A673 (cell line): ENCODE measurements at places on chromosomes 13 and 19.
A peak's percentile ranks its signal among the peaks of the same experiment; 100 is the strongest.

- no peak for DNase-seq
- H3K27me3 ChIP-seq = no peaks in the 10 kb centered on the region
- H3K4me1 ChIP-seq = no peaks in the 10 kb centered on the region
- H3K4me3 ChIP-seq = no peak overlapping the region
Measured at GRCh38 chr13:22316494-22317025, 645.7 kb downstream of the FGF9 start.

- H3K4me3 ChIP-seq = no peak overlapping the region
- DNase-seq = no peak
- H3K27me3 ChIP-seq = no peaks in the 10 kb centered on the region
- H3K4me1 ChIP-seq = no peaks in the 10 kb centered on the region
- H3K36me3 ChIP-seq = no peaks in the 10 kb centered on the region
- no peak overlapping the region for H3K27ac ChIP-seq
Measured at GRCh38 chr19:23512151-23512925, 117.1 kb upstream of the ZNF91 start.

DNA sequence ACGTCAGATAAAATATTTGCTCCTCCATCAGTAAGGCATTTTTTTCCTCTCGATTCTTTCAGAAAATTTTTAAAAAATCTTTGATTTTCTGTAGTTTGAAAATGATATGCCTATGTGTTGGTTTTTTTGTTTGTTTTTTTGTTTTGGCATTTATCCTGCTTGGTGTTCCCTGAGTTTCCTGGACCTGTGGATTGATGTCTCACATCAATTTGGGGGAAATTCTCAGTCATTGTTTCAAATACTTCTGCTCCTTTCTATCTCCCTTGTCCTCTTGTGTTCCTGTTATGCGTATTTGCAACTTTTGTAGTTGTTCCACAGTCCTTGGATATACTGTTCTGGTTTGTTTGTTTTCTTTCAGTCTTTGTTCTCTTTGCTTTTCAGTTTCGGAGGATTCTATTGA is 18.8 kb upstream of the FLT1 start:
- DNase-seq = no peak
- H3K36me3 ChIP-seq = no peaks in the 10 kb centered on the region
- H3K27me3 ChIP-seq = no peaks in the 10 kb centered on the region
- no peak overlapping the region for H3K27ac ChIP-seq
- no peaks in the 10 kb centered on the region for H3K4me1 ChIP-seq
- H3K4me3 ChIP-seq = no peak overlapping the region

DNA sequence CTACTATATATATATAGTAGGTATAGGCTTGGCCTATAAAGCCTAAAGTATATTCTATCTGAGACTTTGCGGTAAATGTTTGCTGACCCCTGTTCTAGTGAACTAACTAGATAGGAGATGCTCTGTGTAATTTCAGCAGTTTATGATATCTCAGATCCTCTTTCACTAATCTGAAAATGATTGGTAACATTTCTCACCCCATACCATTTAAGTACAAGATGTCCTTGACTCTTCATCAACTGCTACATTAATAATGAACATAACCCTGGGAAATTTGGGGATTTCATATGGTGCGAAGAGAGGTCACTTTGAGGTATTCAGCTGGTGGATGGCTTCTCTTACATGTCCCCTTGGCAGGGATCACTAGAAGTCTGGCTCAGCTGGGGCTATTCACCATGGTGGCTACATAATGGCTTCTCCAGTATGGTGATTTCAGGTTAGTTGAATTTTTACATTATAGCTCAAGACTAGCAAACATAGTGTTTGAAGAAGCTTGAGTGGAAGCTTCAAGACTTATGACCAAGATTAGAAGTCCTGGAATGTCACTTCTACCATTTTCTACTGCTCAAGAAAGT is 103.6 kb upstream of the MYCBP2 start:
- no peak for DNase-seq
- no peaks in the 10 kb centered on the region for H3K4me1 ChIP-seq
- H3K27ac ChIP-seq = no peak overlapping the region
- no peaks in the 10 kb centered on the region for H3K36me3 ChIP-seq
- H3K27me3 ChIP-seq = no peaks in the 10 kb centered on the region

DNA sequence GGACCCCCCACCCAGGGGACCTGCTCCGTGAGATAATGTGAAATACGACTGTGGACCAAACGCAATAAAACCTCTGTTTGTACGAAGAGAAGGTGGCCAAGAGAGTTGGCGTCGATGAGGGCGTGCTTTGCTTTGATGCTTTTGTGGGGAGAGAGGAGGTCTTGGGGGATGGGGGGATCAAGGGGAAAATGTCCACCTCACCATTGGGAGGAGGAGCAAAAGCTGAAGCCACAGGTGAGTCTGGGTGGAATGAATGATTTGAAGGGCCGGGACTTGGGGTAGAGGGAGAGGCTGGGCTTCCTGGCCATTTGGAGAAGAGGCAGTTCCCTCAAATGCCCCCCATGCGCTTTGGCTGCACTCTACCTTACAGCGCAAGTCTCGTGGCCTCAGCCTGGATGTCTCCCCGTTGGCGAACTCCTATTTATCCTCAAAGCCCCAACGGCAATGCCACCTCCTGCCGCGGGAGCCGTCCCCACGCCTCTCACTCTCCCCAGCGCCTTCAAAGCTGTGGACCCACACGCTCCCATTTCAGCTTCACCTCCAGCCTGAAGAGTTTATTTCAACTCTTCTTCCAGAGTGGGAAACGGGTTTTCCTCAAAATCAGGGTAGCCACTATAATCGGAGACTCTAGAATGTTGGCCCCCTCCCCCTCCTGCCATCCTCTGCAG is 795 bp upstream of the ABCA7 start:
- peaks cover 11% of the 10 kb centered on the region for H3K36me3 ChIP-seq
- no peak for DNase-seq
- H3K4me3 ChIP-seq = peak overlapping the region; percentile 54
- no peaks in the 10 kb centered on the region for H3K27me3 ChIP-seq
- peaks cover 31% of the 10 kb centered on the region for H3K4me1 ChIP-seq
- H3K27ac ChIP-seq = peak overlapping the region; percentile 47

- no peak overlapping the region for H3K27ac ChIP-seq
- DNase-seq = no peak
- H3K4me3 ChIP-seq = no peak overlapping the region
- H3K4me1 ChIP-seq = no peaks in the 10 kb centered on the region
- H3K27me3 ChIP-seq = peaks cover 12% of the 10 kb centered on the region
Measured at GRCh38 chr19:7703332-7703731, 1.4 kb upstream of the FCER2 start.

DNA sequence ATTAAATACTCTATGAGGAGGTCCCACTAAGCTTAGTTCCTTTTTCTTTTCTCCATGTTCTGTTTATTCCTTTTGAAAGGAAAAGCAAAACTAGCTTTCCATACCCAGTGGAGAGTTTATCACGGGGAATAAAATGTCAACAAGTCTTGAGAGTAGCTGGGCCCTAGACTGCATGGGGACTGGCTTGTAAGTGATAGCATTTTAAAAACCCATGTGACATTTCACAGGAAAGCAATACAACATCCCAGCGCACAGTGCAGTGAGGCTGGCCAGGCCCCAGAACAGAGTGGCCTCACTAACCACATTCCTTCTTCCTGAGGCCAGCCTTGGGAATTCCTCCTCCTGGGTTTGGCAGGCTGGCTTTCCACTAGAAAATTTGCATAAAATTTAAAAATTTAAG is 149.8 kb downstream of the DLEU7 start:
- no peaks in the 10 kb centered on the region for H3K36me3 ChIP-seq
- H3K27ac ChIP-seq = no peak overlapping the region
- no peak overlapping the region for H3K4me3 ChIP-seq
- DNase-seq = no peak
- no peaks in the 10 kb centered on the region for H3K4me1 ChIP-seq
- no peaks in the 10 kb centered on the region for H3K27me3 ChIP-seq

DNA sequence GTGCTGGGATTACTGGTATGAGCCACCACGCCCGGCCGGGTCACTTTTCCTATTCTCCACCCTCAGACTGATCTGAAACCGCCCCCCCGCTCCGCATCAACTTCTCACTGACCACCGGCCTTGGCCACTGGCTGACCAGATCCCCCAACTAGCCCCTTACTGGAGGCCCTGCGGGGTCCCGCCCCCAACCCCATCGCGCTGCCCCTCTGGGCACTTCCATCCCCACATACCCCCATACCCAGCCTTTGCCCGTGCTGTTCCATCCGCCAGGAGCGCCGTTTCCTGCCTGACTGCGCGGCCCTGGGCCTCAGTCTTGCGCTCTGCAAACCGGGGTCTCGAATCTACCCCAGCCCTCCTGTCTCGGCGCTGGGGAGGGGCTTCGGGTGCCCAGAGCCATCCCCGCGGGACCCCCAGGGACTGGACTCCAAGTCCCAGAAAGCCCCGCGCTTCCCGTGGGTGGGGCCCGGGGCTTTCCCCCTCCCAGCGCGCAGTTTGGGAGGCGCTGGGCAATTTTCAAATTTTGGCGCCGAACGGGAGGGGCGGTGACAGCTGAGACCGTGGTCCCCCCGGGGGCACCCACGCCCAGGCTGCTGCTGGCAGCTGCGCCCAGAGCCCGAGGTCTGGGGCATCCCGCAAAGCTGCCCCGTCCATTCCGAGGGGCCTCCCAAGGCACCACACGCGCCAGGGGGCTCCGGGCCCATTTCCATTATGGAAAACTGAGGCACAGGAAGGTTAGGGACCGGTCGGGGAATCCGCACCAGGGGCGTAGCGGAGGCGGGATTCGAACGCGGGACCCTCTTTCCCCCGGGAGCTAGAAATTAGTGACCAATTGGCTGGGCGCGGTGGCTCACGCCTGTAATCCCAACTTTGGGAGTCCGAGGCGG is 5.2 kb upstream of the LMNB2 start:
- H3K27me3 ChIP-seq = no peaks in the 10 kb centered on the region
- peak; percentile 94 for DNase-seq
- H3K36me3 ChIP-seq = no peaks in the 10 kb centered on the region
- H3K4me3 ChIP-seq = peak overlapping the region; percentile 62
- H3K27ac ChIP-seq = peak overlapping the region; percentile 87

DNA sequence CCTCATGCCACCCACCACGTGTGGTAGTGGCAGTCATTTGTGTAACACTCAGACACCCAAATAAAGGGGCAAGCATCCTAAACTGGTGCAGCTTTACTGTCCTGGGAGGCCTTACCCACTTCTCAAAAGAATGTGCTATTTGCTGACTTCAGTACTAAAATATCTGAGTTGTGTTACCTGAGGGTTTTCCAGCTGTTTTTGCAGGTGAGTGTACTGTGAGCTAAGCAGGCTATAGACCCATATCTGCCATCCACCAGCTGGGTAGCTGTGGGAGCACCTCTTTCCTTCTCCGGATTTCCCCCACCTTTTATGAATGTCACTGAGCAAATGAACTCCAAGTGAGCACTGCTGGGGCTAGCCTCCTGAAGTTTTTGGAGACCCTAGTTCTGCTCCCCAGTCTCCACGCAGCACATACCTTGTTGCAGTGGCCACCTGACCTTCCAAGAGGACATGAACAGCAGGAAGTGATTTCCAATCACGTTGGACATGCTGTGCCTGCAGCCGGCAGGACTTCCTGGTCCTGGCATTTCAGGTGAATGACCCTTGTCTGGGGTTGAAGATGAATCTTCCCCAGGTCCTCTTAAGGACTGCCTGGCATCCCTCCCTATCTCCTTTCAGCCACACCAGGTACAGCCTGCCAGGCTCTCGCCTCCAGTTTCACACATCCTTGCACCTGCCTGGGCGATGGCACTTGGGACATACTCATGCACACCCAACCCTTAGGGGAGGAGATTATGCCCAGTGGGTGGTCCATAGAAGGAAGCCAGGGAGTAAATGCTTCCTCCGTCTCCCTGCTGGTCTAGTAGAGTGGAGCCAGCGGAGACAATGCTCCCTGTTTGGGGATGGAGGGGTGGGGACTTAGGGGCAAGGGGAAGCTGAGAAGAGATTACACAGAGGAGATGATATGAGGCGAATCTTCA is 109.5 kb upstream of the SPATA13 start:
- H3K4me1 ChIP-seq = peaks cover 9% of the 10 kb centered on the region
- no peaks in the 10 kb centered on the region for H3K27me3 ChIP-seq
- DNase-seq = peak; percentile 34
- H3K4me3 ChIP-seq = no peak overlapping the region

GRCh38 chr13:53050151-53050550 is 21.5 kb downstream of the OLFM4 start:
- no peaks in the 10 kb centered on the region for H3K36me3 ChIP-seq
- DNase-seq = no peak
- no peaks in the 10 kb centered on the region for H3K27me3 ChIP-seq
- H3K4me1 ChIP-seq = no peaks in the 10 kb centered on the region

DNA sequence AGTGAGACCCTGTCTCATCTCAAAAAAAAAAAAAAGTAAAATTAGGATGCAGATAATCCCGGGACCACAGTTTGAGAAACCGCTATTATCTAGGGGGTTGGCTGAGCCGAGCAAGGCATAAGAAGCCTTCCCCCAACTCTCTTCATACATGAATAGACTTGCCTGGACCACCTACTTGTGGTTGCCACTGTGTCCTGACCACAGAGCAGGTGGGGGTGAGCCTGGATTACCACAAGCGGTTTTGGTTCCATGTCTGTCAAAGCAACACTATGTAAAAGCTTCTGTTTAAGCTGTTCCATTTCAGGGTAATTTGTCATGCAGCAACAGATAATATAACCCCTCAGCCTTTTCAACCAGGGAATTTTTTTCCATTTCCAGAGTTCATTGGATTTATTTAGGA is 3.3 kb upstream of the NAPA start:
- H3K4me3 ChIP-seq = no peak overlapping the region
- no peak overlapping the region for H3K27ac ChIP-seq
- peaks cover 3% of the 10 kb centered on the region for H3K4me1 ChIP-seq
- H3K27me3 ChIP-seq = no peaks in the 10 kb centered on the region
- H3K36me3 ChIP-seq = no peaks in the 10 kb centered on the region
